Sciatic nerve (tissue), 2 donors: ENCODE measurements at places on chromosomes 16 and 17. TPM values are rescaled to one million over a fixed set of nuclear protein-coding genes. Genes with fewer than 3 reads are reported as not detected.
A peak's percentile ranks its signal among the peaks of the same experiment; 100 is the strongest.

The KRTAP2-1 gene
- not detected for total RNA-seq

The CSH2 gene
- total RNA-seq, result not detected

The SLFN12L gene
- total RNA-seq, result 6.0 TPM

DNA sequence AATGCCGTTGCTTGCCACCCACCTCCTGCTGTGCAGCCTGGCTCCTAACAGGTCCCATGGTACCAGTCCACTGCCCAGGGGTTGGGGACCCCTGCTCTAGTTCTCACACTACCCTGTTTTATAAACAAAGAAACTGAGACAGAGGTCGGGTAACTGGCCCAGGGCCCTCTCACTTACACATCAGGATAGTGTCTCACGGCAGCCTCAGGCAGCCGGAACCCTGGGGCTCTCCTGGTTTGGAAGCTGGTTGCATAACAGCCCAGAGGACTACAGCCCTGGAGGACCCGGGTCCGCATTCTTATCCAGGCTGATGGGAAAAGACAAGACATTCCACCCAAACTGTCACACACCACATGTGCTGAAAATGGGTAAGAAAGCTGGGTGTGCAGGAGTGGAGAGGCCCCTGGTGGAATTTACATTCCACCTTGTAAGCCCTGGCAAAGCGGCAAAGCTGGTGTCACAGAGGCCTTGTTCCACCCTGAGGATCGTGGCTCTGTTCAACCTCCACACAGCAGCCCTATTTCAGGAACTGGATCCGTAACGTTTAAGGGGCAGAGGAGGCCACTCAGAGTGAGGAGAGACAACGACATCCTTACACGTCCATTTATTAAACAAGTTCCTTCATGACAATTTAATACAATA lies 9.8 kb downstream of the CMTM3 start:
- DNase-seq, result no peak

GRCh38 chr16:48384520-48385252 lies 527 bp downstream of the SIAH1 start:
- DNase-seq, result peak; percentile 78
